Tongue (tissue), 3 donors: ENCODE measurements at places on chromosomes 2 and 18.

DNA sequence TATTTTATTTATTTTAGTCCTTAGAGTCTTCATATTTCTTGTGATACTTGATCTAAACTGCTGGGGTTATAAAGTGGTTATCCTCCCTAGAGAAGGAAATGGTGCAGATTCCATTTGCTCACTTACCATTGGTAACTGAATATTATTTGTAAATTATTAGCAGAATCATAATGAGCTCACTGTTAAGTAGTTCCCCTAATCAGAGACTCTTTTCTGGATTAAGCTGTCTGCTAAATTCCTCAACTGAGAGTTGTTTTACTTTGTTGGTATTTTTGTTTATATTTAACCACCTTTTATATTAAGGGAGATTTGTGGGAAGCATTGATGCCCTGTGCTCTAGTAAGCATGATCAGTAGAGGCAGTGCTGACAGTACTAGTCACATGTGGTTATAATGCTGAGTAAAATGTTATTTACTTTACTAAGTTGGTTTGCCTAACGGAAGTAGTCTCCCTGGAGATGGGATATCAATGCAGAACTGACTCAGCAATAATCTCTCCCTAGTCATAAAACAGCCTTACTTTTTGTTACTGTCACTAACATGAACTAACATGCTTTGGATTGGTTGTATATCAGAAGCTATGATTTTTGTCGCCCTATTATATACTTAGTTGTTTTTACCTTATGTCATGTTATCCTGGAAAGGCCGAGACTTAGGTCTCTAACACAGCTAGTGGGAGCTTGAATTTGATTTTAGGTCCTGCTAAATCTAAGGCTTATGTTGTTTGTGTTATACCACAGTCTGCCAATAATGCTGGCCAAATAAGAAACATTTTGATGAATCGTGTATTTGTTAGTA lies 166.7 kb downstream of the MCFD2 start:
- peak; percentile 19 for DNase-seq

DNA sequence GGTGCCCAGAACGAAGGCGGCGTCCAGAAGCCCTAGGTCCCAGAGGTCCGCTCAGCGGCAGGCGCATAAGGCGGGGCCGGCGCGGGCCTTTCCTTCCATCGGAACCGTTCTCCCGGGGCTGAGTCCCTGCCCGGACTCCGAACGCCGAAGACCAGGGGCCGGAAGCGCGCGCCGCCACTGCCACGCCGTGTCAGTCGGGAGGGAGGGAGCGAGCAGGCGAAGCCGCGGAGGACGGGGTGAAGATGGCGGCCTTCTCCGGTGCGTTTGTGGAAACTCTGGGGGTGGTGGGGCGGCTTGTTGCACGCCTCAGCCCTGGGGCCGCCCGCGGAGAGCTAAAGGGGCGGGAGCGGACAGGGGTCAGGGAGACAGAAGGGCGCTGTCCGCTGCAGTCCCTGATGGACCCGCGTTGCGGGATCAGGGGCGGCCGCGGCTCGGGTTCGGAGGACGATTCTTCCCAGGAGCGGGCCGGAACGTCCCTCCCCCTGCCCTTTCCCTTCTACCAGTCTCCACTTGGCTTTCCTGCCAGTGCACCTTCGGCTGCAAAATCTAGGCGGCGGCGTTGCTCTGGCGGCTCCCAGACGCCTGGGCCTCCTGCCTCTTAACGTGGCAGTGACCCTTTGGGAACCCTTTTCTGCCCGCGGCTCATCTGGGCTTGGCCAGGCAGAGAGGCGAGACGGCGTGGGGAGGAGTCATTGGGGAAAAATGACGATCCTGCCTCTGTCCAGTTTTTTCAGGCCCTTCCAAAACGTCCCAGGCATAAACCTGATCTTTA lies at the start of gene DDX1:
Gene DDX1, plus strand, starts transcription at position 177 of the 772 bp plus-strand sequence. Its CDS starts 66 bp downstream, at position 243.
- DNase-seq = peak; percentile 93

GRCh38 chr2:45889053-45889452 lies 237.6 kb downstream of the PRKCE start:
- DNase-seq = peak; percentile 89

GRCh38 chr2:241620419-241620769 lies 16.6 kb downstream of the THAP4 start:
- no peak for DNase-seq

DNA sequence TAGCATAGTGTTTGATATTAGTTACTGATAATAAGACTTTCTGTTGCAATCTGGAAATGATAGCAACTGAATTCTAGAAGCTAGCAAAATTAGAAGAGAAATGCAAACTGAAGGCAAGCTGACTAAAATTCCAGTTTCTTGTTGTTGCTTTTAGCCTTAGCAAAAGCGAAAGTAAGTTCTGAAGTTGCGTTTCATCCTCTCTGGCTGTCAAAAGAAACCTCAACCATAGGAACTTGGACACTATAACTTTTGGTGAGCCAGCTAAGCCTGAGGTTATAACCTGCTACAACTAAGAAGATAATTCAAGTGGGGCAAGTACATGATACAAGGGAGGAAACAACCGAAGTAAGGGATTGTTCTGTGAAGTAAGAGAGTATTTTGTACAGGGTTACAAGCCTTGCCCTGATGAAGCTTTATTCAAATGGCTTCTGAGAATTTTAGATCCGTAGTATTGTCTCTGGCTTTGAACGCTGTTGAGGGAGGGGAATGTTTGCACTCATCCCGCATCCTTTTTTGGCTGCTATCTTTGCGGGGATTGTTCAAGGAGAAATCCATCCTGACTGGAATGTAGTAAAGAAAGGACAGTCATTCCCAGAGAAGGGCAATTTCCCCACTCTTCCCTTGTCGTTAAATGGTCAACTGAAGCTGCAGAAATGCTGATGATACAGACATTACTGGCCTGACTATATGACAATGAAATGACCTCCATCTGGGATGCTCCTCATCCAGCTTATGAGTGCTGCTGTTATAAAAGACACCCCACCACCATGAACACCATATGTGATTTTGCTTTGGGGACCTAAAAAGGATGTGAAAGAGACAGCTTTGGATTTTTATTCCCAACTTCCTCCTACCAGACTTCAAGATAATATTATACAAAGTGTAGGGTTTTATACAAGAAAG lies 7.0 kb upstream of the TMX3 start:
- DNase-seq = no peak

DNA sequence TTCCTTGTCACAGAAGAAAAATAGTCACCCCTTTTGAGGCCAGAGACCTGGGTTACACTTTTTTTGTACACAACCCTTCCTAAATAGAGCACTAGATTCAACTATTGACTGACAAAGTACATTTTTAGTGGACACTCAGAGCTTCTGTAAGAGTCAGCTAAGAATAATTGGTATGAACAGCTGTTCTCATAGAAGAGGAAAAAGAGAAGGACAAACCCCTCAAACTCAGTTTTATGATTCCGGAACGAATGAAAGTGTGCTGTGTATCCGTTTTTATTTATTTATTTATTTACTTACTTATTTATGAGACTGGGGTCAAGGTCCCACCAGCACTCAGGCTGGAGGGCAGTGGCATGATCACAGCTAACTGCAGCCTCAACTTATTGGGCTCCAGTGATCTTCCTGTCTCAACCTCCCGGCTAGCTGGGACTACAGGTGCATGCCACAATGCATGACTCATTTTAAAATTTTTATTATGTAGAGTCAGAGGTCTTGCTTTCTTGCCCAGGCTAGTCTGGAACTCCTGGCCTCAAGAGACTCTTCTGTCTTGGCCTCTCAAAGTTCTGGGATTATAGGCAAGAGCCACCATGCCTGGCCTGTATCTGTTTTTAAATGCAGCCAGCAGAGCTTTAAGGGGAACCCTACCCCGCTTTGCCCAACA lies 36.0 kb upstream of the FZD5 start:
- DNase-seq = no peak

- DNase-seq = peak; percentile 11
Measured at GRCh38 chr2:176817061-176817565, 395.5 kb upstream of the HNRNPA3 start.

- DNase-seq = no peak
Measured at GRCh38 chr2:152165780-152166179, 9.8 kb downstream of the STAM2 start.

- DNase-seq = peak; percentile 70
Measured at GRCh38 chr2:28624793-28625701, 126.6 kb upstream of the PPP1CB start.

DNA sequence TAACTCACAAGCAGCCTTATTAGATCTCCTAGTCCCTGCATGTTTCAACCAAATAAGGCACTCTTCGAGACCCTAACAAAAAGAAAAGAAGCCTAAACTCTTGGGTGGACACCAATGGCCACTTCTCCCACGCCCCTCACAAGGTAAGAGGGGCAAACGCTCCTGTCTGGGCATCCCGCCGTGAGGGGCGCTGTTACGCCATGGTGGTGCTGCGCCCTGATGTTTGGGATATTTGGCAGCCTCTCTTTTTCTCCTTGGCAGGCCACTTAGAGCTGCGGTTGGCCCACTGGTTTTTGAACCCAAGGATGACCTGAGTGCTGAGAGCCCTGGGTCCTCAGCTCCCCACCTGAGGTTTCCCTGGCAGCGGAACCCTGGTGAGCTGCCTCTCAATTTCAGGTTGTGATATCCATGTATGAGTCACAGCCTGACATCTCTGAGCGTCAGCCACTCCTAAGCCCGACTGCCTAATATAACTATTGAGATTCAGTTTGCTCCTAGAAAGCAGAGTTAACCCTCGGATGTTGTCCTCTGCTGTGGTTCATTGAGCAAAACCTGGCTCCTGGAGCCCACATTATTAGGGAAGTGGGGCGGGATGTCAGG lies 103.3 kb downstream of the COL6A3 start:
- DNase-seq = no peak

DNA sequence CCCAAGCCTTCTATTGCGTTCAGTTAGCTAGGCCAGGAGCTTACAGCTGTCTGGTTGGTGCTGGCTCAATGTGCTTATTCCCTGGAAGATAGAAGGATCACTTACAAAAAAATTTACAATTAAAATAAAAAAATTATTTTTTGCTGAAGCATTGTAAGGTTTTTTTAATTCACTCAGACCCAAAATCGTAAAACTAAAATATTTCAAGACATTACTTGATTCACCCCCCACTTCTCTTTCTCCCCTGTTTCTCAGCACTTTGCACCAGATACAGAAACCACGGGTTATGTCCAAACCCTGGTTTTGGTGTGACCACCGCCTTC lies 911 bp upstream of the PTPRM start:
- DNase-seq = peak; percentile 40

- peak; percentile 85 for DNase-seq
Measured at GRCh38 chr2:172228177-172228808, 125.6 kb upstream of the DLX2 start.

GRCh38 chr2:866887-867286 lies 83.8 kb upstream of the SNTG2 start:
- no peak for DNase-seq

GRCh38 chr2:102310964-102311640 lies at the start of gene IL1RL1:
IL1RL1 (plus strand) TSS chr2:102311563; CDS start chr2:102338265, 26,702 bp downstream.
- DNase-seq = no peak

GRCh38 chr2:1651121-1652033 lies 92.9 kb downstream of the PXDN start:
- peak; percentile 79 for DNase-seq

GRCh38 chr18:78993014-78993926 lies 13.7 kb downstream of the SALL3 start:
- no peak for DNase-seq

DNA sequence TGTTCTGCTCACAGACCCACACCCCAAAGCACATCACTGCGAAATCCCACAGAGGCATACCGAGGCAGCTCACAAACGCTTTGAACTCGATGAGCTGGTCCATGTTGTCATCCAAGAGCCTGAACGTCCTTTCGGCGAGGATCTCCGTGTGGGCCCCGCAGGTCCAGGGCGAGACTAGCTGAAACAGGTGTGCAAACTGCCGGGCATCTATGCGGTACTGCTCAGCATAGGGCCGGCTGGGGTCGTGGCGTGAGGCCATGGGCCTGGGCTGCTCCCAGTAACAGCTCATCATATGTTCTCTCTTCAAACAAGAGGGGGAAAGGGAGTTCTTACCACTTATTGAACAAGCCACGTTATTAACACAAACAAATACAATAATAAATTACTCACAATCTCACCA lies 20.1 kb downstream of the RPL31 start:
- DNase-seq = no peak

DNA sequence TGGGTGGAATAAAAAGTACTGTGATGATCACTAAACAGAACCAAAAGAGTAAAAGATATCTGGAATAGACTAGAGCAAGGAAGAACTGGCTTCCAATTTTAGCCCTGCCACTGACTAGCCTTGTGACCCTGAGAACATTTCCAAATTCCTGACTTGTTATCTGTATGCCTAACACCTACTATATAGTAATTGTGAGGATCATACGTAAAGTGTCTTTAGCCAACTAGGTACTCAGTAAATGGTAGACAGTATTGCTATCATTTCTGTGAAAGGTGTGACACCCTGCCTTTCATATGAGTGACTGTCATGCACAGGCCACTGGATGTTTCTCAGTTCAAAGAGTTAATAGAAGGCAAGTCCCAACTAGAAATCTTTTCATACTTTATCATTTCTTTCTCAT lies 29.8 kb downstream of the CYTIP start:
- no peak for DNase-seq

GRCh38 chr2:236867441-236868260 lies 218.0 kb upstream of the COPS8 start:
- DNase-seq = no peak

GRCh38 chr2:97931858-97932225 lies 63.9 kb downstream of the TMEM131 start:
- no peak for DNase-seq

- DNase-seq = no peak
Measured at GRCh38 chr2:241760301-241760771, 16.3 kb upstream of the GAL3ST2 start.

DNA sequence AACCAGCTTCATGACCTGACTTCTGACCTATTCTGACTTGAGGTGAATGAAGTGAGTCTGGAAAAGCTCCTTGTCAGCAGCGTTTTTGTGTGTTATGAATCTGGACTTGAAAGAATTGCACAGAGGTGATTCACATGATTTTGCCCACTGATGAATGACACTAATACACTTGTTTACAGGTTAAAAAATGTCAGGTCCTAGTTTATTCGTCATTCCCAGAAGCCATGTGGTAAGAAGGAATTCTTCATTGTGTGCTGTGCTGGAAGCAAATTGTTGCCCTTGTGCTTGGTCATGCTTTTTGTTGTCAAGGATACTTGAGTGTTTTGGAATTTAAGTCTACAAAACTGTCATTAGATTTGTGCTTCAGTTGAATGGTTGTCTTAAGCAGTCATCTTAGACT lies 15.5 kb downstream of the SEC11C start:
- no peak for DNase-seq

GRCh38 chr2:238256594-238257104 lies 16.8 kb upstream of the HES6 start:
- peak; percentile 85 for DNase-seq
